Activated naive CD8-positive, alpha-beta T cell treated with anti-CD3 and anti-CD28 coated beads, Interleukin-2, amount 50 U/mL, for 16 hours (primary cell): ENCODE measurements at places on chromosomes 6 and 20.

- no peak for DNase-seq
These were observed 114.1 kb downstream of the KIF16B start for GRCh38 chr20:16459019-16459700.

GRCh38 chr6:7445101-7445500 lies 55.5 kb downstream of the RIOK1 start:
- no peak for DNase-seq

DNA sequence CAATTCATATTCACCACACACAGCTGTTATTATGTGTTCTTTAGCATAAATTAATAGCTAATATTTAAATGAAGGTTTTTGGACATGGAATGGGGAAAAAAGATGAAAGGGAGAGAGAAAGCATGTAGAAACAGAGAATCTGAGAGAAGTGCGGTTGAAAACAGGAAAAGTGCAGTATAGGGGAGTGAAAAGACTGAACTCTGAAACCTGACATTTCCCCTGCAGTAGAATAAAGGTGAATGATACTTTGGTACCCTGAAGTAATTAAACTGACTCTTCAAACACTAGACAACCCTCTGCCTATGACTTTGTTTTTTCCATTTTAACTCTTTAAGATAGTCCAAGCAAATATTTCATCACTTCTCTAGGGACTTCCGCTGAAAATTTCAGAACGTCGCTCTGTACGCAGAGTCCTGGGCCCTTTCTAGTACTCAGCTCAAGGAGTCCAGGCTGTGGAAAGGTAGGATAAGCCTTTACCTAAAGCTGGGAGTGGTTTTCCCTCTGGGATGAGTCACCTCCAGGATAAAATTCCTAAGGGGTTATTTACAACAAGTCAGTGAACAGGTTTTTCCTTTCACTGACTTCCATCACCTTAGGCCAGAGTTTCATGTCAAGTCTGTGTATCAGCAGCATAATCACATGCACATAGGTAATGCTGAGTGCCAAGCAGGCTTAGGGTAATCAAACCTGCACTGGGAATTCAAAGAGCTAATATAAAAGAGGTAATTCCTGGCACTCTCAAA lies 614.5 kb downstream of the PKHD1 start:
- DNase-seq: no peak

GRCh38 chr20:64064145-64064698 lies 1.2 kb downstream of the TCEA2 start:
- DNase-seq: no peak

GRCh38 chr20:44185574-44185973 lies 1.4 kb downstream of the JPH2 start:
- DNase-seq: no peak

DNA sequence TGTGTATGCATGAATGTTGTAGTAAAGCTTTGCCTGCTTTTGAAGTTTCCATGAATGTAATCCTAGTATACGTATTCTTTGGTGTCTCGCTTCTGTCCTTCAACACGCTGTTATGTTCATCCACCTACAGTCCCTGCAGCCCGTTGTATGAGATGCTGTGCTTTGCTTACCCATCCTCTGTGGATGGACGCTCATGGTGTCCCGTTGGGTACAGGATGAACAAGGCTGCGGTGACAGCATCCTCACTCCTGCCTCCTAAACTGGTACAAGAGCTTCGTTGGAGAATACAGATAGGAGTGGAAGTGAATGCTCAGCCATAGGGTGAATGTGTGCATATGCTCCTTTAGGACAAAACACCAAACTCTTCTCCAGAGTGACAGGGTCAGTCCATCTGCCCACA lies 366.2 kb downstream of the ZFAND3 start:
- no peak for DNase-seq

GRCh38 chr20:17210983-17211382 lies 15.9 kb upstream of the PCSK2 start:
- no peak for DNase-seq

GRCh38 chr20:1477896-1478490 lies 11.3 kb upstream of the NSFL1C start:
- no peak for DNase-seq

- no peak for DNase-seq
These were observed 331.6 kb upstream of the NT5E start for GRCh38 chr6:85118233-85118632.

DNA sequence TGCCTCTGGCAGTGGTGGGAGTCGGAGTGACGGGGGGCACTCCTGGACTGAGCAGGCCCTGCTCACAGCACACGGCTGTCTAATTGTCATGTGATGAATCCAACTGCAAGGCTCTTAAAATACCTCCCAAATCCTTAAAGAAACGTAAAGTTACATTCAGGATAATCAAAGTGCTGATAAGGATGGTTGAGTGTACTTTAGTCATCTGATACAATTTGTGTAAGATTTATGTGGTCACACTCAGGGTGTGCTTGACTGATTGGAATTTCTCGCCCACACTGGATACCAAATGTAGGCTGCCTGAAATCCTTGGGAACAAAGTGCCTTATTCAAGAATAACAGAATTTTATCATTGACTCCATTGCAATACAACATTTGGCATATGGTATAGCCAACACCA lies 238.7 kb downstream of the CDH4 start:
- no peak for DNase-seq

DNA sequence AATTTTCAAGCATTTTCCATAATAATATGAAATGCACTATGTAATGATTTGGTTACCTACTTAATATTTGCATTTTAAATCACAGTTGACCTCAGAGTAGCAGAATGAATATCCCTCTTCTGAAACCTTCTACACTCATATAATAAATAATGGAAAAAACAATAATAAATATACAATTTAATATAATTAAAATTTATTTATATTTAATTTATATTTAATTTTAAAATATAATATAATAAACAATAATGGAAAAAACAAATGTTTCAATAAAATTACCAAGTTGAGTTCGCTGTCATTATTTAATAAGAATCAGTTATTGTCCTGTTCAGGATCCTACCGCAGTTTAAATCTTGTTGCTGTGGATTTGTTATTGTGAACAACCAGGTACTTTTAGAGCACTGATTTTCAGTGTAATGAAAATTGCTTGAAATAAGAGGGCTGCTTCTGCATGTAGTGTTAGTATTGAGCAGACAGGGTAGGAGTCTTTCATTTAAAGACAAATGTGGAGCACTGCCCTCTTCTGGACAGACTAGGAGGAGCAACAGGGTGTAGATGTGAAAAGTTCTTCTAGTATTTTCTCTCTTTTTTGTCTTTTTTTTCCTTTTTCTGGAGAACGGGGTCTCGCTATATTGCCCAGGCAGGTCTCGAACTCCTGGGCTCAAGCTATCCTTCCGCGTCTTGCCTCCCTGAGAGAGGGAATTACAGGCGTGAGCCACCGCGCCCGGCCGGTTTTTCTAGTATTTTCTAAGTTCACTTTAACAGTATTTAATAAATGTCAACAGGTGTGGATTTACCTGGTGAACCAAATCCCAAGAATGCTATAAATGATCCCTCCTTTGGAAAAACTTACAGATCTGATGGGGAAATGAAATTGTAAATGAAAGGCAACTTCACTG lies 13.6 kb downstream of the TRAPPC3L start:
- peak; percentile 17 for DNase-seq

GRCh38 chr20:2151858-2152281 lies 50.2 kb downstream of the STK35 start:
- no peak for DNase-seq

DNA sequence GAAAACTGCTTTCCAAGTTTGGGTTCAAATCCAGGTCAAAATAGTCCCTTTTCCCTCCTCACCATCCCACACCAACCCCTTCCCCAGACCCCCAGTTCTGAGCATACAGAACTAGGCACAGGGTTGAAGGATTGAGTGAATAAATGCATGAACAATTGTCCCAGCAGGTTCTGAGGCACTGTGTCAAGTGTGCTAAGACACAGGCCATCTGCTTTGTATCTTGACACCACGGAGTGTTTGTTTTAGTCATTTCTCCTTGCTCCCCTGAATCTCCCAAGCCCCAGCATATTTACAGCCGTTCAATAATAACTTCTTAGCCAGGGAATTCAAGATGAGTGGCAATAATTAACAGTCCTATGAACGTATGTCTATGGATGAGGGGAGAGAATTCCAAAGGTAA lies 102.8 kb upstream of the JARID2 start:
- DNase-seq: no peak

GRCh38 chr6:31927863-31928671 lies 550 bp downstream of the C2 start:
- DNase-seq: no peak

DNA sequence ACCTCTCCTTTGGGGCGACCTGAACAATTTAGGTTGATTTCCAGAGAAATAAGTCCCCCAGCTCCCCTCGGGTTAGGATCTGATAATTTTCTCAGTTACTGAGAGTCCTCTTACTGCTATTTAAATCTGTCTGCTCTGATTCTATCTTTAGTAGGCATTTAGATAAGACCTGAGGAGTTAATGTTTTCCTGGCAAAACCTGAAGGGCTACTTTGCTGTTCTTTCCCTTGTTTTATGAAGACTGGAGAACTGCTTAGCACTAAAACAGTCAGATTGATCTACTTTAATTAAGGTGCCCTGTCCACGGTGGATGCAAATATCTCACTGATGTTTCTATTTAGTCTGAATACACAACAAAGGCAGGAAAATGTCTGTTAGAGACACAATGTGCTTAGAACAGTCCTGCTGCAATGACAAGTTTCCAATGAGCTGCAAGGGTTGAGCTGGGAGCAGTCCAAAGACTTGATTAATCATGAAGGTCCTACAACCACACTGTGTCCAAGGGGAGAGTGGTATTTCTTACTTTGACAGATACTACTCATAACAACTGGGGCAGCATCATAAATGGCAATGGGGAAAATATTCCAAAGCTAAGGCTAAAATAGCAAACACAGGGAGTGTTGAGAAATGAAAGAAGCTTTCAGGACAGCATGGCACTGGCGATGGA lies 15.7 kb downstream of the ADTRP start:
- no peak for DNase-seq

DNA sequence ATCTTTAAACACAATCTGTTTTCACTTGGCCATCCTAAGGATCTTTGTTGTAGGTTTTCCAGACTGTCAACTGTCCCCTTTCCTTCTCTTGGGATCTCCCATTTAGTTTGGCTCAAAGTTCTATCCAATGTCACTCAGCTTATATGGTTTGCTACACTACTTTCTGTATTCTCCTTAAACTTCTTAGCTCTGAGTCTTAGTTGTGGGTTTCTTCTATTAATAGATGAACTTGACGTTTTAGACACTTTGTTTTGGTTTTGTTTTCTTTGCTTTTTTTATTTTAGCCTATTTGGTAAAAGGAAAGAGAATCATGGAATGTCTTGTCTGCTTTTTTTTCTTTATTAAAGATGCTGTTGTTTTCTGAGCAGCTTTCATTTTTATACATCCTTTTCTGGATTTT lies 11.4 kb downstream of the RMND1 start:
- DNase-seq: no peak

- DNase-seq: no peak
These were observed 90.0 kb upstream of the SIRPA start for GRCh38 chr20:1805161-1805581.

- DNase-seq: no peak
These were observed 21.6 kb upstream of the BCAS1 start for GRCh38 chr20:54092021-54092420.

- DNase-seq: peak; percentile 69
These were observed at the start of gene EHMT2 for GRCh38 chr6:31897612-31898382. Gene EHMT2 (minus strand): TSS chr6:31897698. CDS start chr6:31897677, 21 bp downstream.
